Effector memory CD4-positive, alpha-beta T cell (primary cell): ENCODE measurements at places on chromosomes 12 and 14.
A peak's percentile ranks its signal among the peaks of the same experiment; 100 is the strongest.

- no peak for DNase-seq
- no peak overlapping the region for H3K4me3 ChIP-seq
- H3K4me1 ChIP-seq = peaks cover 46% of the 10 kb centered on the region
- no peak overlapping the region for H3K27ac ChIP-seq
Measured at GRCh38 chr12:57234571-57235016, 5.1 kb downstream of the SHMT2 start.

DNA sequence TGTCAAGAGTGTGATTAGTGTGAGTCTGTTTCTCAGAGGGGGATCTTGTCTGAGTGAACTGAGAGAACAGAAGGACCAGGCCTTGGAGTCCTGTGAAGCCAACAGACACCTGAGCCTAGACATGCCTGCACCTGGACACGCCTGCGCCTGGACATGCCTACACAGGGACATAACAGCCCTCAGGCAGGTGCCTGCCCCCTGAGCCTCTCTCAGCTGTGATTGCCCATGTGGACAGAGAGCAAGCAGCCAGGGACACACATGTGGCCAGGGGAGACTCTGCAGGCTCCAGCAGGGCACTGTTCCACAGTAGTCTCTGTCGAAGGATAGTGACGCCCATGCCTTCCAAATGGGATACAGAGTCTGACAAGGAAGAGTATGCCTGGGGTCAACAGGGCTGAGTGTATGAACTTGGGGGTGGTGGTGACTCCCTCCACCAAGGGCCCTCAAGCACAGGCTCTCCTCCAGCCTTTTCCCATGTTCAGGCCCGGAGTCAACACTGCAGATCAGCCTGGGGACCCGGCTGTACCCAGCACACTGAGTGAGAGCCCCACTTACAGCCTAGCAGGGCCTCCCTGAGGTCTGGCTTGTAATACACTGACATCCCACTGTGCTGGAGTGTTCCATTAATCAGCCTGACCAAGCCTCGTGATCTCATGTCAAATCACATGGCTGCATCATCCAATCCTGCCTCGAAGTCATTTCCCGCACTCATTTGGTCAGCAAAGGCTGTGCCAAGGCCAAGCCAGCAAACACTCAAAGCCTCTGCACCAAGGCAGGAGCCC, 173.0 kb downstream of the CALM1 start:
- no peaks in the 10 kb centered on the region for H3K27me3 ChIP-seq
- no peak overlapping the region for H3K4me3 ChIP-seq
- no peaks in the 10 kb centered on the region for H3K36me3 ChIP-seq
- no peak overlapping the region for H3K27ac ChIP-seq
- no peak for DNase-seq
- no peaks in the 10 kb centered on the region for H3K4me1 ChIP-seq

DNA sequence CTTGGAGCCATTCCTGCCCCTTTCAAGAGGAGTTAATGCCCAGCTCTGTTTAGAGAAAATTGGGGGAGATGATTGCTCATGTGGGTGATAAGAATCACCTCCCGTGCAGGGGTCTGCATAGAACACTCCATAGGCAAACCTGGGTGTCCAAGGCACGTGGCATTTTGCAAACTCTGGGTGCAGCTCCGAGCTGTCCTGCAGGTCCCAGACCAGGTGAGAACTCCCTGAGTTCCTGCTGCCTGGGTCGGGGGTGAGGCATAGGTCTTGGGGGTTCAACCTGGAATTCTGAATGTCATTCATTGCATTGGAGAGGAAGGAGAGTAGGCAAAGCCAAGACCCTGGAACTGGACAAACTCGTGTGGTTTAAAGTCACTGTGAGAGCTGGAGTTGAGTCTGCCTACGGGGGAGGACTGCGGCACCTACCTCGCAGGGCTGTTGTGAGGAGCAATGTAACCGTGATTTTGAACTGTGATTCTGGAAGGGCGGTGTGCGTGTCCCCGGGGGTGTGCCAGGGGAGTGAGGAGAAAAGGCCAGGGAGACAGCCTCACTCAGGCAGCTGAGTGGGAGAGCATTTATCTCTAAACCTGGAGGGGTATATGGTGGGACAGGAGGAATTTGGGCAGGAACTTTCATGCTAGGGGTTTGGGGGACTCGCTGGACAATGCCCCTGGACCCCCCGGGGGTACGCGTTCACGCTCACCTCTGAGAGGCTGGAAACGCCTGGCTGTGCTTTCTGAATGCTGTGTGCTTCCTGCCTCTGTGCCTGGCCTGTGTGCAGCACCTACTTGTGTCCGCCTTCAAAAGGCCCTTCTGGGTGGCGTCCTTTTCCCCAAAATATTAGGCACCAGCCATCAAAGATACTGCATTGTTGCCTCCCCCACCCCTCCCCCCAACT, 30.4 kb downstream of the MEG3 start:
- no peak overlapping the region for H3K27ac ChIP-seq
- H3K4me3 ChIP-seq = no peak overlapping the region
- H3K4me1 ChIP-seq = peaks cover under 1% of the 10 kb centered on the region
- H3K27me3 ChIP-seq = no peaks in the 10 kb centered on the region
- DNase-seq = no peak

DNA sequence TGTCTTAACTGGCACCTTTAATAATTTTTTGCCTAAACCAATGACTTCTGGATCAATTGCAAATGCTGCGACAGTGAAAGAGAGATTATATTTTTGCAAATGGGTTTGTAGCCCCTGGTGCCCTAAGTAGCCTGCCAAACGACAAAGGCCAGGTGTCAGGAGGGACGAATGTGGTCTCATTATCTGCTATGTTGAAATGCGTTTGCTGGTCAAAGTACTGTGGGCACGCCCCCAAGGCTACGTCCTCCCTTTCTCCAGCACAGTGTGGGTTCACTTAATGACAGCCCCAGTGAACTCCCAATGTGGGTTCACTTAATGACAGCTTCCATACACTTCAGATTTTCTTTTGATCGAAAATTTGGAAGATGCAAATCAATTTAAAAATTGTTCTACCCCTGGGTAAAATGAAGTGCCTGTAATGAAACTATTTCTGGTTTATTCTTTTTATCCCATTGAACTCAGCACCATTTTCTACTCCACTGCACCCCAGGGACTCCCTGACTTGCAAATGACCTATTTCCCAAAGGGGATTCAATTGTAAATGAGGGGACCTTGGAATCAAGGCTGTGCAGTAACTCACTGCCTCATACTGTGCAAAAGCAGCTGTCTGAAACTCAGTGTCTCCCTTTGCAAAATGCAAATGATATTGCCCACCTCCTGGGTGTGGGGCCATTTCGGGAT, 1.4 kb downstream of the SERPINA11 start:
- H3K4me1 ChIP-seq = no peaks in the 10 kb centered on the region
- no peak overlapping the region for H3K4me3 ChIP-seq
- H3K27ac ChIP-seq = no peak overlapping the region
- DNase-seq = no peak

DNA sequence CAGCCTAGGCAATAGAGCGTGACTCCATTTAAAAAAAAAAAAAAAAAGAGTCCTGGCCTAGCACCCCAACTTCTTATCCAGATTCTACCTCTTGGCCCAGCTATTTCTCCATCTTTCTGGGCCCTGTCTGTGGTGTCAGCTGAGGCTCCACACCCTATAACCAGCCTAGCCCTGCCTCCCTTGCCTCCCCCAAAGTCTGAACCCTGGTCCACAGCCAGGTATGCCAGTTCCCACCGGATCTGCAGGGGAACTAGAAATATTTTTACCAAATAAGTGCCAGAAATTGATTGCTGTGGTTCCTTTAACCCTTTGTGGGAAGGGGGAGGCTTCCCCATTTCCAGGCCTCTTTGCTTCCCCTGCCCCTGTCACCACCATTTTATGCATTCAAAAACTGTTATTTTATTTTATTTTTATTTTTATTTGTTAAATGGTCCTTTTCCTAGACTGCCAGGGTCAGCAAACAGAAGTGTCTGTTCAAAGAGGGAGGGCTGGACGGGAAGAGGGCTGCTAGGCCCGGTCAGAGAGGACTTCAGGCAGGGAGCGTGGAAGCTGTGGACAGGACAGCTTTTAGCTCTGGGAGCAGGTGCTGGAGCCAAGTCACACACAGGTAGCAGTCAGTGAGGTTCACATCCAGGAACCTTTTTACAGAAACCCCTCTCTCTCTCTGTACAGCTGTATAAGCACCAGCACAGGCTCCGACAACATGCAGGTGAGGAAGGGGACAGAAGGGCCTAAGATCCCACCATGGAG, 23.2 kb downstream of the TTC9 start:
- peaks cover 33% of the 10 kb centered on the region for H3K4me1 ChIP-seq
- no peak for DNase-seq
- no peak overlapping the region for H3K4me3 ChIP-seq
- no peaks in the 10 kb centered on the region for H3K27me3 ChIP-seq

DNA sequence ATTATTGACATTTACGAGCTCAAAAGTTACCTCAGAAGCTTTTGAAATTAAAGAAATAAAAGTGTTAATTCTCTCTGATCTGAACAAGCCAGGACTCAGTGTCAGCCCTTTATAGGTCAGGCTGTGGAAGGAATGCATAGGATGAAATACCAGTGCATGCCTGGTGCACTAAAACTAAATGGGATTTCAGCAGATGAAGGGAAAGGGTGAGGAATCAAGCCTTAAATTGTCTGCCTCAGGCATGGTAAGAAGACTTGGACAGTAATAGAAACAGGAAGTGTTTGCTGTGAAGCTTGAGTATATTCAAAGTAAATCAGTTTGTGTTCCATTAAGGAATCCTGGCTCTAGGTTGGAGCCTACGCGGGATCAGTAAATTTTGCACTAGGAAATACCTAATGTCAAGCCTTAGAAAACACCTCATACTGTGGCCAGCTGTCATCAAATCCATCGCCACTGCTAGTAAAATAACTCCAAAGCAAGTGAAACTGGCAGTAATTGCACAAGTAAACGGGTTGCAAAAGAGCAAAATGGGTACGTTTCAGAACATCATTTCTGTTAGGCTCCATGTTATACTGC, 76.3 kb downstream of the PDE3A start:
- H3K27me3 ChIP-seq = no peaks in the 10 kb centered on the region
- no peaks in the 10 kb centered on the region for H3K4me1 ChIP-seq
- H3K36me3 ChIP-seq = no peaks in the 10 kb centered on the region
- no peak for DNase-seq

GRCh38 chr14:71625175-71625574, 307.1 kb upstream of the RGS6 start:
- no peaks in the 10 kb centered on the region for H3K4me1 ChIP-seq
- no peak for DNase-seq
- H3K27me3 ChIP-seq = no peaks in the 10 kb centered on the region
- peaks cover 6% of the 10 kb centered on the region for H3K36me3 ChIP-seq
- no peak overlapping the region for H3K4me3 ChIP-seq

DNA sequence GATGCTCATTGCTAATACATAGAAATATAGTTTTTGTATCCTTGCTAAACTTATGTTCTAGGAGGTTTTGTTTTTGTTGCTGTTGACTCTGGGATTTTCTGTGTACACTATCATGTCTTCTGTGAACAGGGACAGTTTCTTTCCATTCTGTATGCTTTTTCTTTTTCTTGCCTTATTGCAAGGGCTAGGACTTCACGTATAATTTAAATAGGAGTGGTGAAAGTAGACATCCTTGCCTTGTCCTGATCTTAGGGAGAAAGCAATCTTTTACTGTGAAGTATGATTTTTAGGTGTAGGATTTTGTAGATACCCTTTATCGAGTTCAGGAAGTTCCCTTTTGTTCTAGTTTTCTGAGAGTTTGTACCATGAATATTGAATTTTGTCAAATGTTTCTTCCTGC, 1.5 kb upstream of the EIF2B2 start:
- H3K4me3 ChIP-seq = no peak overlapping the region
- H3K27ac ChIP-seq = no peak overlapping the region
- H3K4me1 ChIP-seq = peaks cover 15% of the 10 kb centered on the region
- DNase-seq = no peak

DNA sequence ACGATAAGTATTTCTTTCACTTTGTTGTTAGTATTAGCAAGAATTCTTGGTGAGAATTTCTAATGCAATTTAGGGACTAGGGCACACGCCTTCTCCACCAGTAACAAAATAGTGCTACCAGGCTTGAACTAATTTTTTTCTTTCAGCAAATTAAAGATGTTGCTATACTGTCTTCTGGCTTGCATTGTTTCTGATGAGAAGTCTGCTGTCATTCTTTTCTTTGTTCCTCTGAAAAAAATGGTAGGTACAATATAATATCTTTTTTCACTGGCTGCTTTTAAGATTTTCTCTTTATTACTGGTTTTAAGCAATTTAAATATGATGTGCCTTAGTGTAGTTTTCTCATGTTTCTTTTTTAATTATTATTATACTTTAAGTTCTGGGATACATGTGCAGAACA, 171.2 kb downstream of the PCNX1 start:
- H3K4me3 ChIP-seq = no peak overlapping the region
- no peak overlapping the region for H3K27ac ChIP-seq
- H3K36me3 ChIP-seq = peaks cover 51% of the 10 kb centered on the region

DNA sequence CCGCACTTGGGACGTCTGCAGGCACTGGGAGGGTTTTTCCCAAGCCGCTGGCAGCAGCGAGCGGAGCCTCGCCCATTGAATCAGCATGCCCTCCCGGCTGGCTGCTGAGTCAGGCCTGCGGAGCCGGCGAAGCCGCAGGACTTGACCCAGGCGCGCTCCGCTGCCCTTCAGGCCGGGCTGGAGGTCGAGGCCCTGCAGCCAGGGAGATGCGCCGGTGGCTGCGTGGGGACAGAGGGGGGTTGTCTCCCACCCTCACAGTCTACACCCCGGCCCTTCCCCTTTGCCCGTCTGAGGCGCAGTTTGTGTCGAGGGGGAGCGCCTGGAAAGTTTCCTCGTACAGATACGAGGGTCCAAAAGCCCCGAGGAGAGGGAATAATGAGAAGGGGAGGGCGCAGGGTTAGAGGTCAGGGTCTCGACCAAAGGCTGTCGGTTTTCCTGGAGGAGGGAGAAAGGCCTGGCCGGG, 759 bp upstream of the KLC1 start:
- H3K27ac ChIP-seq = peak overlapping the region; percentile 85
- no peak for DNase-seq
- peaks cover 39% of the 10 kb centered on the region for H3K4me1 ChIP-seq

DNA sequence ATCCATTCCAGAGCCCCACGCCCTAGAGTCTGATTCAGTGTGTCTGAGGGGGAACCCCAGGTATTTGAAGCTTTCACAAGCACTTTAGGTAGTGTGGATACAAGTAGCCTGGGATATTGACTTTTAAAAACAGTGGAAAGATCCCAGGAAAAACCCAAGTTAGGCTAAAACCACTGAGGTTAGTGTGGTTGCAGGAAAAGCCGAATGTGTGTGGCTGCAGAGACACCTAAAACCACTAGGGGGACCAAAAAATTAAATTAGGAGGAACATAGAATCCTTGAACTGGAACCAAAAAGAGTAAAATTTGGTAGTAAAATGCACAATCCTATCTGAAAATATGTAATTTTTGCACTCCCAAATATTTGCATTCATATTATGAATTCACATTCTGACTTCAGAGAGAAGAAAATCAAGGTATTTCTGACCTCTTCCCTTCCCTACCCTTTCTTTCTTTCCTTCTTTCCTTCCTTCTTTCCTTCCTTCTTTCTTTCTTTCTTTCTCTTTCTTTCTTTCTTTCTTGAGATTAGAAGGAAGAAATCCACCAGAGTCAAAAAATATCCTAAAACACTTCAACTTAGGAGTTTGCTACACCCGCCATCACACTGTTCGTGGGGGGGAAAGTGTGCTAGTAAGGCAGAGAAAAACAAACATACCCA, 37.8 kb downstream of the SLCO1A2 start:
- H3K36me3 ChIP-seq = no peaks in the 10 kb centered on the region
- no peak overlapping the region for H3K4me3 ChIP-seq
- no peak for DNase-seq
- H3K27ac ChIP-seq = no peak overlapping the region
